ENCODE measurements at places on chromosomes 16 and 17.

GRCh38 chr17:55466671-55467070 is 44.6 kb downstream of the SMIM36 start:
- no peak for DNase-seq

- no peak for DNase-seq
Observed at GRCh38 chr16:868846-869822, 68.6 kb upstream of the GNG13 start.

DNA sequence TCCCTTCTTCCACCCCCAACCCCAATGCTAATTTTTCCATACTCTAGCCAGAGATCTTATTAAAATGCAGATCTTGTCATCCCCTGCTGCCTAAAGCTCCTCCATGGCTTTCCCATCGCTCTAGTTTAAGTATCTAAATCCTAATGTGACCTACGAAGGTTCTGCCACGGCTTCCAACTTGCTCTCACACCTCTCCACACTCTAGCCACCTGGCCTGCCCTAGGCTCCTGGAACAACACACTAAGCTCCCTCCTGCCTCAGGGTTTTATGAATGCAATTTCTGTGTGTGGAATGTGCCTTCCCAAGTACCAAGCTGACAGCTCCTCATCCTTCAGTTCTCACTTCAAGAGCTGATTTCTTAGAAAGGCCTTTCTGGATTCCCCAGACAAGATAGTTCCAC is 16.6 kb downstream of the NXPH3 start:
- peak; percentile 15 for DNase-seq

- DNase-seq: peak; percentile 57
Observed at GRCh38 chr17:43994272-43995149, 9.9 kb upstream of the NAGS start.

DNA sequence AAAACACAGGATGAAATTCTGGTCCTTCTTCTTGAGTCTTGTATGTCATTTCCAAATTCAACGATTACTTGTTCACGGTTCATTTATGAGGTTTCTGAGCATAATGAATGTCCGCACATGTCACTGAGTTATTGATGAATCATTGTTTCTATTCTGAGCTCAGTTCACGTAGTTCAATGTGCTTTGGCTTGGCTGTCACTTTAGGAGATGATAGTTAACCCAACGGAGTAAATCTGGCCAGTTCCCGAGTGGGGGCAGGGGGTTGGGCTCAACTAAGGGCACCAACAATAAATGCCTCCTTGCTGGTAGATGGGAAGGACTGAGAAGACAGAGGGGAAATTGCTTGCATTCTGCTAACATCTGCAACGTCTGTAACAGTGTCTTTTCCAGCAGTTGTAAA is 239.4 kb upstream of the HSBP1 start:
- DNase-seq: no peak

GRCh38 chr17:75241143-75241430 is 20.3 kb downstream of the GGA3 start:
- no peak for DNase-seq

DNA sequence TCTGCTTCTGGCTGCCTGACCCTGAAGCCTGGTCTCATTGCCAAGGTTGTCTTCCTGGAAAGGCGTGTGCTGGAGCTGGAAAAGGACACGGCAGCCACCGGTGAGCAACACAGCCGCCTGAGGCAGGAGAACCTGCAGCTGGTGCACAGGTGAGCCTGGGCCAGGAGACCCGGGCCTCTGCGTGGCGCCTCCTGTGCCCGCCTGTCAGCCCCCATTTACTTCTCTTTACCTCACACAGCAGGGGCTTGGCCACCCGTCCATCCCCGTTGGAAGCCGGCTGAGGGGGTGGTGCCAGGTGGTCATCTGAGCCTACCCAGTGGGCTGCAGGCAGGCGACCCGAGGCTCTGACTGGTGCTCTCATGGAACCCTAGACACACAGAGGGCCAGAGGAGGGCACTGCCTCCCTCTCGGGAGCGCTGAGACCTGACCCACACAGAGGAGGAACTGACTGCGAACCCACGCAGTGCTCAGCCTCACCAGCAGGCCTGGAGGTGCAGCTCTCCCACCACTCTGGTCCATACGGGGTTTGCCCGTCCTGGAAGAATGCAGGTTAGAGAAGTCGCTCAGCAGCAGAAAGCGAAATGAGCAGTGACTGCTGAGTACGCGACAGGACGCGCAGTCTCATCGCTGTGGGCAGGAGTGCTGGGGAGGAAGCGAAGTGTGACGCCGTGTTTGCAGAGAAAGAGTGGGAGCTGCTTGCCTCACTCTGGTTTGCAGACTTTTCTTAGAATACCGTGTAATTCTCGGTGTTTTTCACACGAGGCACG is 21.9 kb upstream of the CAPN15 start:
- DNase-seq: no peak

- no peak for DNase-seq
Observed at GRCh38 chr17:43219746-43220380, 8.2 kb downstream of the TMEM106A start.

Measured in NCI-H524 (cell line).